GM06990 (cell line): ENCODE measurements at places on chromosomes 11 and 22.
A peak's percentile ranks its signal among the peaks of the same experiment; 100 is the strongest.

DNA sequence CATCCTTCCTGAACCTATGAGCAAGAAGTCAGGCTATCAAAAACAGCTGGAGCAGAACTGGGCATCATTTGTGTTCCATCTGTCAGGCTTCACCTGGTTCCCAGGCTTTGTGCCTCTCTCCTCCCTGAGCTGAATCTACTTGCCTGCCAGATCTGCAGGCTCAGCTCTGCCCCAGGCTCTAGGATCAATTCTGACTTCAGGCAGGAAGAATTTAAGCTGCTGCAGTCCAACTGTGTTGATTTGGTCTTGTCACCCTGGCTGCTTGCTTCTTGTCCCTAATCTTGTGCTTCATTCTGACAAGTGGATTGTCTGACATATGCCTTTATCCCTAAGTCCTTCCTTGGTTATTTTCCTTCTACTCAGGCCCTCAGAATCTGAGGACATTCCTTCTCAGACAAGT is 31.6 kb upstream of the CADM1 start:
- DNase-seq: no peak

- DNase-seq: no peak
Observed at GRCh38 chr11:776263-776560, 1.1 kb downstream of the GATD1 start.

DNA sequence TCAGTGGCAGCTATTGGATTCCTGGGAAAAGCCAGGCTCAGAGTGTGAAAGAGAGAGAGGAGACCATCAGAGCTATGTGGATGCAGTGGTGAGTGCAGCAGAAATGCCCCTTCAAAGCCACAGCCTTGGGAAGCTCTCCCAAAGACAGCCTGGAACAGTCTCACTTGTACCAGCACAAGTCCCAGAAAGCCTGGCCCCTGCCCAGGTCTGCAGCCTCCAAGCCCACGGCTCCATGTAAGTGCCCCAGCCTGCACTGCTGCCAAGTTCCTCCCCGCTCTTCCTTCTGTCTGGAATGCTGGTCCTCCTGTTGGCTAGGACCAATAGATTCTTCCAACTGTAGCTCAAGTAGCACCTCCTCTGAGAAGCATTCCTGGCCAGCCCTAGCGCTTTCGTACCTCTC is 539.7 kb downstream of the MIAT start:
- no peak for DNase-seq

- DNase-seq: no peak
Observed at GRCh38 chr22:49155770-49156580, 671.7 kb downstream of the BRD1 start.

GRCh38 chr22:28394513-28395110 is 285.0 kb downstream of the TTC28 start:
- no peak for DNase-seq

DNA sequence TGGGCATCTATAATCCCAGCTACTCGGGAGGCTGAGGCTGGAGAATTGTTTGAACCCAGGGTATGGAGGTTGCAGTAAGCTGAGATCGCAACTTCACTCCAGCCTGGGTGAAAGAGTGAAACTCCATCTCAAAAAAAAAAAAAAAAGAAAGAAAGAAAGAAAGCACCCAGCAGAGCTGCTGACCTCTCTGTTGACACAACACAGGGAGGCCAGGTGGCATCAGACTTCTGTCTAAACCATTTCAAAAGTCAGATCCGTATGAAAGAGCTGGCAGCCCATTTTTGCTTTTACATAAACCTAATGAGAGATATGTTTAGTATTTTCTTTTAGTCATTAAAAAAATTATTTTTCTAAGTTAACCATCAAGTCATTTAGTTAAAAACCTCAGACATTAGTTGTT is 64.4 kb upstream of the RRM1 start:
- DNase-seq: no peak

GRCh38 chr11:114062272-114062671 is 2.8 kb downstream of the ZBTB16 start:
- DNase-seq: no peak

DNA sequence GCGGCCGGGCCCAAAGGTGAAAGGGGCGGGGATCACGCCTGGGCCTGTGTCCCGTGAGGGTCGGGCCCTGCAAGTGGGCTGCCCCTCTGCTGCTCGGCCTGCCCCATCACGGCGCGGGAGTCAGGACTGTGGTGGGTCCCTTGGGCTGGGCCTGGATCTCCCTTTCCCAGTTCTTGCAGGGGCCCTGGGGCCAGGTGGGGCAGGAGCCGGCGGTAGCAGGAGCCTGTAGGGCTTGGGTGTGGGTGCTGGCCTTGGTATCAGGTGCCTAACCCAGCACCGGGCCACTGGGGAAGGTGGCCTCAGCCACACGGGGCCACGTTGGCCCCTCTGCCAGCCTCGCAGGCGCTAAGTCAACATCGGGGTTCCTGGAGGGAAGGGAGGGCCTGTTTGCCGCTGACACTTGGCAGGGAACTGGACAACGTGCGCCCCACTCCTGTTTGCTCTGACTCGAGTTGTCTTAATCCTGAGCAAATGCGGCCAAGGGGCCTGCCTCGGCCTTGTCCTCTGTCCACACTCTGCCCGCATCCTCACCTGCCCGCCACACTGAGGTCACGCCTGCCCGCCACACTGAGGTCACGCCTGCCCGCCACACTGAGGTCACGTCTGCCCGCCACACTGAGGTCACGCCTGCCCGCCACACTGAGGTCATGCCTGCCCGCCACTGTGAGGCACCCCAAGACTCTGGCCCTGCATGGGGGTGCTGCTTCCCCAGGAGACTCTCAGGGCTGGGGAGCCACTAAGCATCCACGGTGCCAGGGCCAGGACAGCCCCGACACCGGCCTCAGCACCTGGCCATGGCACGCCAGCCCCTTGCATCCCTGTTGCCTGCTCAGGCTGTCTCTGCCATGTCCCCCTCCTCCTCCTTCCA is 14.2 kb upstream of the MUC5B start:
- DNase-seq: peak; percentile 1

DNA sequence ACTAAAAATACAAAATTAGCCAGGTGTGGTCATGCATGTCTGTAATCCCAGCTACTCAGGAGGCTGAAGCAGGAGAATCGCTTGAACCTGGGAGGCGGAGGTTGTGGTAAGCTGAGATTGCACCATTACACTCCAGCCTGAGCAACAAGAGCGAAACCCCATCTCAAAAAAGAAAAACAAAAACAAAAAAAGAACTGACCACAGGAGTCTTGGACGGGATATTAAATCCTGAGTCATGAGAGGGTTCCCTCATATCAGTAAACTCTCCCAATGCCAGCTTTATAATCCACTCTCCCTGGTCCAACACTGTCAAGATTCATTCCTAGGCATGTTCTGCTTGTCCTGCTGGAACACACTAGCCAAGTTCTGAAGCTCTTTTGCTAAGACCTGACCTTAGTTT is 61.5 kb upstream of the EP300 start:
- DNase-seq: no peak

- DNase-seq: no peak
Observed at GRCh38 chr22:40237241-40237640, 59.5 kb downstream of the TNRC6B start.

GRCh38 chr22:24591286-24591830 is 1.5 kb downstream of the LRRC75B start:
- no peak for DNase-seq

GRCh38 chr11:2369320-2369719 is 7.8 kb upstream of the CD81 start:
- no peak for DNase-seq

DNA sequence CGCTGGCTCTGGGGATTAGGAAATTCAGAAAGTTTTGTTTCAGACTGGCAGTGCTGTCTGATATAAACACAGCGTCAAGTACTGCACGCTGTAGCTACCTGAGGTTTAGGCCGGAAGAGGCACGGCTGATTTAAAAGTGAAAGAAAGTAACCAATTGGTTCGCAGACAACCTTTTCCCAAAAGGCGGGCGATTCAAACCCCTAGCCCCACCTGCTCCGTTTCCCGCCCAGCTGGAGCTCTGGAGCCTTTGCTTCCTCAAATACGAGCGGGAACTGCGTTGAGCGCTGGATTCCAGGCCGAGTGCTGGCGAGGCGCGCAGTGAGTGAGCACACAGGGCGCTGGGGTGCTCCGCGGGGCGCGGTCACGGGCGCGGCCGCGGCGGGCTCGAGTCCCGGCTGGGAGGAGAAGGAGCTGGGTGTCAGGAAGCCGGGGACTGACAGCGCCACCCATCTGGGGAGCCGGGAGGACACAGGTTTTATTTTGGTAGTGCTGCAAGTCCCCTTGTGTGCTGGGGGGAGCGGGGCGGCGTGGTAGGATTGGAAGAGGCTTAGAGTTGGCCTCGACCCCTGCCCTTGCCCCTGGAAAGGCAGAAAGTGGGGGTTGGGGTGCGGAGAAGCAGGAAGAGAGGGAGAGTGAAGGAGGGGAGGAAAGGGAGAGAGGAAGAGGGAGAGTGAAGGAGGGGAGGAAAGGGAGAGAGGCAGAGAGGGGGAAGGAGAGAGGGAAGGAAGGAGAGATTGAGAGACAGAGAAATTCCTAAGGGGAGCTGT is 2.1 kb downstream of the FAM111A start:
- DNase-seq: peak; percentile 86

DNA sequence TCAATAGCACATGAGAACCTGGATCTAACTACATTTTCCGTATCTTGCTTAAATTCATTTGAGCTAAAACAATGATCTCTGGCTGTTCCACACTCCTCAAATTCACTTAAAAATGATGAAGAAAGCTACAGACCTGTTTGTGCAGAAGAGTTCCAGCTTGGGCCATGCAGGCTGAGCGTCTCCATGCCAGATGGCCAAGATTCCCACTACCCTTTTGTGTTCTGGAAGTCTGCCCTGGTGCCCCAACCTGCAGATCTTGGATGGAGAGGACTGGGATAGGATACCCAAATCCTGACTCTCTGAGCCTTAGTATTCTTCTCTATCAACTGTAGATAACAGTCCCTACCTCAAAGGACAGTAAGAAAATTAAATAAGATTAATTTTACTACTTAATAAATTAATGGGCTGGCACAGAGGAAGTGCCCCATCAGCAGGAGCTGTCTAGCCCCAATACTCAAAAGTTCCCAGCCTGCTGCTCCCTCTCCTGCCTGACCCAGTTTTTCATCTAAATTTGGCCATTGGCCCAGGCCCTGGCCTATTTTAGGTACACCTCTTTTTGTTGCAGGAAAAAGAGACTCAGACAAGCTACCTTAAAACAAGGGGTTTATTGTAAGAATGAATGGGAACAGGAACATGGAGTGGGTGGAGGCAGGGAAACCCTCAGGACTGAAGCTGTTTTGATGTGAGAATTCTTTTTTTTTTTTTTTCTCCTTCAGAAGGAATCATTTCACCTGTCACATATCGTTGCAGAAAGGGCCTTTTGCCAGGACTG is 81.4 kb upstream of the GRK3 start:
- DNase-seq: no peak

GRCh38 chr11:34976496-34977088 is 60.2 kb downstream of the PDHX start:
- DNase-seq: no peak

DNA sequence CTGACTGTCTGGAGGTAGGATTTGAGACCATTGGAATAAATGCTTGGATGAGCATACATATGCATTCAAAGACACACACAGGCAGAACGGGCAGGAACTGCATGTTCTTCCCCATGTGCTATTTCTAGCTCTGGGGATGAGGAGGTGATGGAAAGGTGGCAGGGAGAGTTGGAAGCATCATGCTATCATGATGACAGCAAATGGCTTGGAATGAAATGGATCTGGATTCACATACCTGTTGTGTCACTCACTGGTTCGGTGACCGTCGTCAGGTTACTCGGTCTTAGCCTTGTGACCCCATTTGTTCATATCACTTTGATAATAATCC is 627.9 kb upstream of the KIRREL3 start:
- no peak for DNase-seq

DNA sequence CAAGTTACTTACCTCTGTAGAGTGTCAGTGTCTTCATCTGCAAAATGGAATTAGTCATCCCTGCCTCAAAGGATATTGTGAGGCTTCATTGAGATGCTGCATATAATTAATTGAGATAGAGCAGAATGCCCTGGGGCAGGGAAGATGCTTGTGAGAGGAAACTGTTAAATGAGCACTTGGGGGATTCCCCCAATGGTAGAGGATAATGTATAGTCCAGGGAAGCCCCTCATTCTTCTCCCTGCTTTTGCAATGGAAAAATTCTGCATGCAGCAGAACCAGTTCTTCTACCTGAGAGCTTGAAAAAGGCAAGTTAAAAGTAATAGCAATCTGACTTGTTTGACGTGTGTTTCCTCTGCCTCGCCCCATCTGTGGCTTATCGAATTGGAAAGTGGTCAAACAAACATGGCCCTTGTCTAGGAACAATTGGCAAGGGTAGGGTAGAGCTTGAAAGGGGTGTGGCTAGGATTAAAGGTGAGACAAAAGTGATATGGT is 90.9 kb downstream of the NAV2 start:
- no peak for DNase-seq

DNA sequence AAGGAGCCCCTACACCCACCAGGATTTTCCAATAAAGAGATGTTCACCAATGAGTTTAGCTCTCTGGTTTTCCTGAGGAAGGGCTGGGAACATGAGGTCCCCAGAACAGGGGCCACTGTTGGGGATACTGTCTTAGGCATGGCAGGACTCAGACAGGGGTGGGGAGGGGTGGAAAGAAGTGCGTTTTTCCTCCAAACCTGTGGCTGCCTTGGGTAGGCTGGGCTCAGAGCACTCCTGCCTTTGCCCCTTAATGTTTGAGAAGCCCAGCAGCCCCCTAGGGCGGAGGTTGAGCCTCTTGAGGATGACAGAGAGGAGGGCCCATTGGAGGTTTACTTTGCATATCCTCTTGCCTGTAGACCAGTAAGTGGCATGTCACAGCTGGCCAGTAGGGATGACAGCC is 10.6 kb downstream of the MTFP1 start:
- no peak for DNase-seq

DNA sequence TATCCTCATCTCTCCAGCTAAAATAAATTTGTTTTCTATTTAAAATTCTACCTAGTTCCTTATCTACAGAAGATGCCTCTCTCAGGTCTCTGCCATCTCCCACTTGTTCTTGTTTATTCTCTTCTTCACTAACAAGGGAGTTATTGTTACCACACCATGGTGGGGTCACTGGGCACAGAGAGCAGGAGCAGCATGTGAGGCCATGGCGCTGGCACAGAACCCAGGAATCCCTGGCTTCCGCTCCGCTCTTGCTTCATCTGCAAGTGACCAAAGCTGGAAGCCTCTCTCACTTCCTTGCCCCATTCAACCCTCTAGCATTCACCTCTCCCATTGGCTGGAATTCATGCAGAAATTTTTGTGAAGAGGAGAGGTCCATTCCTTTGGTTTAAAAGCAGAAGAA is 190.7 kb upstream of the NCAM1 start:
- no peak for DNase-seq

DNA sequence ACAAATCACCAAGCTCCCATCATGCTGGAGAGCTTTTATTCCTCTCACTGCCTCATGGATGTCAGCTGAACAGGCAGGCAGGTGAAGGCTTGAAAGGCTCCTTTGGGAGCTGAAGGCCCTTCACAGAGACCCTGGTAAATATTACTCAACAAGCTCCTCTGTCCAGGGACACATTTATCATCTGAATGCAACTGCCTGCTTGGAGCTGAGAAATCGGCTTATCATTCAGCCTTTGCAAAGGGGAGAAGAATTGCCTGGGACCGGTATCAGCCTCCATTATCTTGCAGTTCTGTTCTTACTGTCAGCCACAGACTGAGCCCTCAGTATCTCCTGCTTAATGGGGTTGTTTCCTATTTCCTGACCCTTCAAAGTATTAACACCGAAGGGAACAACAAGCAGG is 113.8 kb upstream of the PITPNB start:
- no peak for DNase-seq

GRCh38 chr11:58330861-58331260 is 28.0 kb downstream of the OR5B17 start:
- DNase-seq: no peak
